ENCODE measurements at places on chromosomes 3 and 15.
A peak's percentile ranks its signal among the peaks of the same experiment; 100 is the strongest.

DNA sequence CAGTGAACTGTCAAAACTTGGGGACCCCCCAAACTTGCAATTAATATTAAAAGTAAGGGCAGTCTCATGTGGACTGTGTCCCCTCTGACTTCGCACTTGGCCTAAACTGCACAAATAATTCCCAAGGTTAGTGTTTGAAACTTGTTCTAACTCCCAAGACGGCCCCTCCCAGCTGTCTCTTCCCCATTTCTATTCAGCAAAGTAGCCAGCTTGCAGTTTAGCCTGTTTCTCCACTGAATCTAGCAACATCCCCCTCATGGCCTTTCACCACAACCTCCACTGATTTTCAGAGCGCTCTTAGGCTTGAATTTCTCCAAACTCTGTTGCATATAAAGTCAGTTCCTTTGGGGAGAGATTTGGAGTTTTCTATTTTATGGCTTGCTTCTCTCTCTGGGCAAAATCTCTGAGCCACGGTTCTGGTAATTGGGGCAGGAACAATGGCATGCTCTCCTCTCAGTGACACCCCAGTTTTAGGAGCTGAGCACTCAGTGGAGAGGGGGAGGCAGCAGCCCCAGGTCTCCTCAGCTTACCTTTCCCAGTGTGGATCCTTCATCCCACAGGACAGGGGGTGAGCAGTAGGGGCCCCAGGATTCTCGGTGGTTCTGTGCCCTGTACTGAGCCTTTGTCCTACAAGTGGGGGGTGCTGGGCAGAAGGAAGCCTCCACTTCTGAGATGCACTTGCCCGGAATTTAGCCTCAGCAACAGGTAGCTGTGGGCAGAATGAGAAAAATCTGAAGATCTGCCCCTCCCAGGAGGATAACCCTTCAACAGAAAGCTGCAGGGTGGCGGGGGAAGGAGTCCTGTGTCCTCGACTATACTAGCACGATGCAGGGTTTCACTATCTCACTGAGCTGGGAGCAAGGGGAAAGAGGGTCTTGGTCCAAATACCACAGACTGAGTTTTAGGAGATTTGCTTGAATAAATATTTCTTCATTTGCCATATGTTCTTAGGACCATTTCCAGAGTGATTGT is 39.3 kb upstream of the GATA2 start:
- DNase-seq, result peak; percentile 69

- DNase-seq, result no peak
Measured at GRCh38 chr3:64556046-64556445, 131.8 kb downstream of the ADAMTS9 start.

GRCh38 chr3:8301977-8302735 is 199.5 kb upstream of the LMCD1 start:
- peak; percentile 4 for DNase-seq

- no peak for DNase-seq
Measured at GRCh38 chr3:188274249-188274915, 120.4 kb downstream of the LPP start.

- no peak for DNase-seq
Measured at GRCh38 chr3:16533928-16534574, 20.6 kb upstream of the RFTN1 start.

DNA sequence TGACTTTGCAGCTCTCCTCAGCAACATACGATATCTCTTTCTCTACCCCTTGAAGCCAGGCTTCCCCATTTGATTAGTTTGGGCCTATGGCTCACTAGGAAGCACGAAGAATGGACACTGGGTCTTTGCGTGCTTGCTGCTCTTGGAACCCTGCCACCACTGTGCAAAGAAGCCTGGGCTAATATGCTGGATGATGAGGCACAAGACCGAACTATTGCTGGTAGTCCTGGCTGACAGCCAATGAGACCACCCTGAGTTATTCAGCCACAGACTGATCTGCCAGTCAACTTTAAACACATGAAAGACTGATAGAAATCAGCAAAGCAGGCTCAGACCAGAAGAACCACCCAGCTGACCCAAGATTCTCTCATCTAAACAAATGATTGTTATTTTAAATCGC is 250.3 kb downstream of the CBLB start:
- DNase-seq, result no peak

- no peak for DNase-seq
Measured at GRCh38 chr3:33858131-33858530, 59.7 kb downstream of the PDCD6IP start.

GRCh38 chr3:187810021-187810446 is 64.8 kb upstream of the BCL6 start:
- no peak for DNase-seq

DNA sequence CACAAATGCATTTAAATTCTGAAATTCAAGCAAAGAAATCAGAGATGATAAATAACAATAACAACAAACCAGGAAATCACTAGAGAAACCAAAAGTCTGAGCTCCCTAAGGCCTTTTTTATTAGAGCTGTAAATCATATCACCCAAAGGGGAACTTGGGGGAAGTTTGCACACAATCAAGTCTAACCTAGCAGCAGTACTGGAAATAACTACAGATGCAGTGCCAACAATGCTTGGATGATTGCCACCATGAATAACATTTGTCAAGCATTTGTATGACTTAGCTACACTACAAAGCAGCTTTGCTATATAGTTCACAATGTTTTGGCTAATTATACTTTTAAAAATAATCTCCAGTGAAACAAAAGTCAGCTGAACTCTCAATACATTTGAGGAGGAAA is 27.8 kb downstream of the SHQ1 start:
- peak; percentile 47 for DNase-seq

DNA sequence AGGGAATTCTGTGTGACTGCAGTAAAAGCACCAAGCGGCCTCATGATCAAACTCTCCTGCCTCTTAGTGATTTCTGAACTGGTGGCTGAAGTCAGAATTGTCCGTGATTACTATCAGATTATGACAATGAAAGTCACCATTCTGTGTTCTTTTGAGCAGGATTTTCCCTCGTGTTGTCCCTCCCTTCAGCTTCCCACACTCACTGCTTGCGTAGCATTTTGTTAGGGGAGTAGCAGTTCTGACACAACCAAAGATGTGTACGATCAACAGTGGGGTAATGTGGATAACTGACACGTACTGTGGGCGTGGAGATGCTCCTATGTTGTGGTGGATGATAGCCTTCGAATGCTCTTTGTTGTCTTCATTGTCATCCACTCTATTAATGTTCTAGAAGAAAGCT is 67.8 kb upstream of the ICE2 start:
- no peak for DNase-seq

DNA sequence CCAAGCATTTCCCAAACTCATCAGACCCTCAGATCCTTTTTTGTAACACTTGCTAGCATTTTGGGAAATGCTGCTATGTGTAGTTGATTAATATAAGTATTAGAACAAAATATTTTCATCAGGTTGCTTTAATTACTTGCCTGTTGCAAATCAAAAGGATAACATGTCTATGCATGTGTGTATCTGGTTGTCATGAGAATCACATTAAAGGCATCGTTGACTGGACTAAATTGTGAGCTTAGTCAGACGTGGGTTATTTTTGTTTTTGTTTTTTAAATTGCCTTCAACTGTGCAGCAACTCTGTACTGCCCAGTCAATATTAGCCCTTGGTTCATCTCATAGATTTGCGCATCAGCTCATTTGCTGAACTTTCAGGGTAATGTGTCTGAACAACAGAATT is 81.6 kb downstream of the SLMAP start:
- DNase-seq, result no peak

- no peak for DNase-seq
Measured at GRCh38 chr3:13798401-13798800, 81.5 kb downstream of the WNT7A start.

DNA sequence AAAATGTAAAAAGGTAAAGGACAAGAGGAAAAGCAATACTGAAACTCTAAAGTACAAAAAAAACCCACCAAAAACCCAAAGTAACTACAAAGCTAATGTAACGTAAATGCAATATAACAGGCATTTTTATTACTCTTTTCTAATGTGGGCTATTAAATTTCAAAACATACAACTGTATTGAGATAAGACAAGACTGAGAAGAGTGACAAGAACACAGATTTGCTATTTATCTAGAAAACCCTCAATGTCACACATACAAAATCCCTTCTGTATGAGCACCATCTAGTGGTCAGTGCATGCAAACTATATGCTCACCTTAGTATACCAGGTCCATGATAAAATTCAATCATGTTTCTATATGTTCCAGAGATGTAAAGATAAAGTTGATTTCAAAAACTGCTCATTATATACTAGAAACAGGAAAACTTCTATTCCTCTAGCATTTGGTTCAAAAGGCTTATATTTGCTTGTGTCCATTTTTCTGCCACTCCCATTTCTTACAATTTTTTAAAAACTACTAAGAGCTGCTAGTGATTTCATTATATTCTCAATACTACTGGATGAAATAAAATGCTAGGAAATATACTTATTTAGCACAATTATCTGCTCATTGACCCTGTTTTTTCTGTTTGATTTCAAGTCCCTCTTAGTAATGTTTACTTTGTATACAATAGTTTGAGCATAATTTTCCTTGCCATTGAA is 111.4 kb downstream of the DLG1 start:
- peak; percentile 37 for DNase-seq

DNA sequence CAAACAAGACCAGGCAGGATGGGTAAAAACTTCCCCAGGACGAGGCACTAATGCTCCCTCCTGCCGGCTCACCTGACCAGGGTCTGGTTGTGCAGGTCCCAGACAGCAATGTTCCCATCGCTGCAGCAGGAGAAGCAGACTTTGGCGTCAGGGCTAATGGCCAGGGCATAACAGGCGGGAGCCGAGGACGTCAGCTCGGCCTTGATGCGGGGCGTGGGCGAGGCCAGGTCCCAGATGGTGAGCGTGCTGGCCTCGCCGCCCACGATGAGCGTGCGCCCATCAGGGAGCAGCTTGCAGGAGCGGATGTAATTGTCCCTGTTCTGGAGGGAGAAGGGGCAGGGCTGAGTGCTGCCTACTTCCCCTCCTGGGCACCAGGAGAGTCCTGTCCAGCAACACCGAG is 43.4 kb downstream of the TLE3 start:
- DNase-seq, result no peak

All from GF-D8 (cell line).